HT1080 (cell line): ENCODE measurements at places on chromosomes 3 and 15. TPM values are rescaled to one million over a fixed set of nuclear protein-coding genes. Genes with fewer than 3 reads are reported as not detected.

DNA sequence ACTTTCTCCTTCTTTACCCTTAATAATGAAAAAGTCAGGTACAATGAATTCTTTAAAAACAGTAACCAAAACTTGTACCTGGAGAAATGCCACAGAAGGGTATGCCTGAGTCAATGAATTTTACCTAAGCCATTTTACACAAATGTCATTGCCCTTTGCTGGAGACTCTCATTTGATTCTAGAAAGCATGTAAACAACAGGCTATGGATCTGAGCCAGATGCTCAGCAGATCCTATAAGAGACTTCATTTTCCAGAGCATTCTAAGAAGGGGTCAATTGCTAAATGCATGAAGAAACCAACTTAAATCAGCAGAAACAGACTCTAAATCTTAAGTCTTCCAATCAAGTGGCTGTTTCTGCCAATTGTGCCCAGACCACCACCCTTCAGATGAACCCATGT is 83.8 kb upstream of the GALNT15 start:
- DNase-seq, result no peak

DNA sequence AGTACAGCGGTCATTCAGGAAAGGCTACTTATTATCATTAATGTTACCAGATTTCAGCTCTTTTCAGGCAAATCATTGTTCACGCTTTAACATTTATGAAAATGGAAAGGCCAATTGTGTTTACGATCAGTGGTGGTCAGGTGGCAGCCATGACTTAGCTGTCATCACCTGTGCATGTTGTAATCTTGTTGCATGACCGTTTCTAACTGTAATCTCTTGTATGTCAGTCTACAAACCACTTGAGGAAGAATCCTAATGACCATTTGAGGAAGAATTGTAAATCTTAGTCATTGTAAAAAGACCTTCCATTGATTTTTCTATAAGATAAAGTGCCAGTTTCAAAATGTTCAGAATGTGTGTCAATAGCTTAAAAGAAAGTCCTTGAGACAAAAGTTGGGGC is 100.4 kb downstream of the SERPINI1 start:
- no peak for DNase-seq

GRCh38 chr3:28088811-28089526 is 152.4 kb upstream of the CMC1 start:
- no peak for DNase-seq

Gene TMPRSS7
- total RNA-seq, result 0.10 TPM in 2 replicates

DNA sequence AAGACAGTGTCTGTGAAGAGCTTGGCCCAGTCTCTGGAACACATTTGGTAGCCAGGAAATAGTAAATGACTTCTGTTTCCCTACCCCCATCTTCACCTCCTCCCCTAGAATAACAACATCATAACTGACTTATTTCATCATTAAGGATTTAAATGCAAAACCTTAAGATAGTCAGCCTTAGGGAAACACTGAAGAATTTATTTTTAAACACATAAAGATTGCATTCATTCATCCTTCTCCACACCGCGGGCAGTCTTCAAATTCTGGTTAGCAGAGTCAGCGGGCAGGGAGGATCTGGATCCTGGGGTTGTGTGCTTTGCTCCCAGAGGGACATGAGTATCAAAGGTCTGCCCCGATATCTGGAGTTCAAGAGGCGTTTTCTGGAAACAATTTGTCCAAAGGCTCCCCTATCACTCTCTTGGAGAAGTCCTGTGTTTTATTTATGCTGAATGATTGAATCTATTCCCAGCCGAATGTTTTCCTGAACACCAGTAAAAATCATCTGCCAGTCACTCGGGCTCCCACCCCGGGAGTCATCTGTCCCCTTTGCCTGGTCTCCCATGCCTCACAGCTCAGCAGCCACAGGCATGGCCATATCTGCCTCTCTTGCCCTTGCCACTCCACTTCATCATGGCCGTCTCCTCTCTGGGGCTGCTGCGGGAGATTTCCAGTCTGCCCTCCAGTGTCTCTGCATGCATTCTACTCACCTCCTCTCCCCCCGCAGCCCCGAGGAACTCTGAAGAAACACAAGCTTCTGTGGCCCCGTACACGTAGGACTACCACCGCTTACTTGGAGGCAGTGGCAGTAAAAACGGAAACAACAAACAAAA is 234.7 kb upstream of the CTDSPL start:
- DNase-seq, result no peak

- no peak for DNase-seq
Measured at GRCh38 chr3:139106013-139106932, 61.6 kb upstream of the PRR23C start.

Gene DPPA2
- not detected in 2 replicates for total RNA-seq

- DNase-seq, result no peak
Measured at GRCh38 chr15:96171853-96172296, 158.6 kb upstream of the NR2F2 start.

DNA sequence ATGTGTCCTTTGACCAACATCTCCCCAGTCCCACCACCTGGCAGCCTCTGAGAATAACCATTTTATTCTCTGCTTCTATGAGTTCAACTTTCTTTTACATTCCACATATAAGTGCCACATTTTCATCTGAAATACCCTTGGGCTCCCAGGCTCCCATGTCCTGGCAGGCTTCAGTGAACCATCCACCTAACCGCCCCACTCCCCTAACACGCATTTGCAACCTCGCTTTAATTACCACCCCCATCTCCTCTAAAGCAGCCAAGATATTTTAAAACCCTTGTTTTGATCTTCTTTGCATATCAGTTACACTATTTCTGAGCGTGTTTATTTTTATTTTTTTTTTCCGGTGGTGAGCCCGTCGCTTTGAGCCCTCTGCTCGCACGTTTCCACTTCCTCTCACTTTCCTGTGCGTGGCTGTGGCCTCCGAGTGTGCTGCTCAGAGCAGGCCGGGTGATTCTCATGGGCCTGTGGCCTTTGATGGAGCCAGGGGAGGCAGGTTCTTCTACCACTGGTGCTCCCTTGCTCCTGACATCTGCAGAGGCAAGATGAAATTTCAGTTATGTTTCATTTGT is 195.4 kb upstream of the LPP start:
- no peak for DNase-seq

GRCh38 chr3:115928376-115928775 is 305.1 kb downstream of the GAP43 start:
- no peak for DNase-seq

GRCh38 chr3:123339302-123339701 is 109.6 kb downstream of the ADCY5 start:
- no peak for DNase-seq

DNA sequence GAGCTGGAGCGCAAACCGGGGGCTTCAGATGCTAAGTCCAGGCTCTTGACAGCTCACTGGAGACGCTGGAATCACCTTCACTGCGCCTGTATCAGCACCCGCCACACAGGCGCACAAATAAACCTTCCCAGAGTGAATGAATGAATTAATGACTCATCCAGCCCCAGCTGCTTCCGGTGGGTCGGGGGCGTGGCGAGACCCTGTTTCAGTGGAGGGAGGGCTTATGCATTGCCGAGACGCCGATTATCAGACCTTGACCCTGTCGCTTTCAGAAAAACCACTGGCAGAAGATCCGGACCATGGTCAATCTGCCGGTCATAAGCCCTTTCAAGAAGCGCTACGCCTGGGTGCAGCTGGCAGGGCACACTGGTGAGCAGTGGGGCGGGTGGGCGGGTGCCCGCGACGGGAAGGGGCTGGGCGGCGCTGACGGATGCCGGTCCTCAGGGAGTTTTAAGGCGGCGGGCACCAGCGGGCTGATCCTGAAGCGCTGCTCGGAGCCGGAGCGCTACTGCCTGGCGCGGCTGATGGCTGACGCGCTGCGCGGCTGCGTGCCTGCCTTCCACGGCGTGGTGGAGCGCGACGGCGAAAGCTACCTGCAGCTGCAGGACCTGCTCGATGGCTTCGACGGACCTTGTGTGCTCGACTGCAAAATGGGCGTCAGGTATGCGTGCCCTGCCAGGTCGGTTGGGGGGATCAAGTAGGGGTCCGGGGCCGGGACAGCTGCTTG is 7.7 kb downstream of the ITPKA start:
- no peak for DNase-seq

DNA sequence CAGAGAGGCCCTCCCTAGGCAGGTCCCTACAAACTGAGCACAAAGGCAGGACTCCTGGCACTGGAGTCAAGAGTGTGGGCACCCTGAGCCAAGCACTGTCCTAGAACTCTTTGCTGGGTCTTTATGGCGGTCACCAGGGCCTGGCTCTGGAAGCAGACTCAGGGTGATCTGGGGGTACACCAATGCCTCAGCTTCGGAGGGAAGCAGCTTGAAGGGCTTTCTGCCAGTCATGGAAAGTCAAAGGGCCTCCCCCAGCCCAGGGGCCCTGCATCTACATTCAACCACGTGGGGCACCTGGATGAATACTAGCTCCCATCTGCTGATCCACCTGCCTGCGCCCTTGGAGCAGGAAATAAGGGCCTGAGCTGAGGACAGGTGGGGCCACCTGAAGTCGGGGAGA is 7.4 kb downstream of the EPB42 start:
- DNase-seq, result no peak

GRCh38 chr3:113057117-113057516 is 66.3 kb downstream of the GTPBP8 start:
- DNase-seq, result no peak

Gene SOX2
- not detected in 2 replicates for total RNA-seq

GRCh38 chr3:5222283-5223005 is 34.9 kb downstream of the EDEM1 start:
- DNase-seq, result no peak

DNA sequence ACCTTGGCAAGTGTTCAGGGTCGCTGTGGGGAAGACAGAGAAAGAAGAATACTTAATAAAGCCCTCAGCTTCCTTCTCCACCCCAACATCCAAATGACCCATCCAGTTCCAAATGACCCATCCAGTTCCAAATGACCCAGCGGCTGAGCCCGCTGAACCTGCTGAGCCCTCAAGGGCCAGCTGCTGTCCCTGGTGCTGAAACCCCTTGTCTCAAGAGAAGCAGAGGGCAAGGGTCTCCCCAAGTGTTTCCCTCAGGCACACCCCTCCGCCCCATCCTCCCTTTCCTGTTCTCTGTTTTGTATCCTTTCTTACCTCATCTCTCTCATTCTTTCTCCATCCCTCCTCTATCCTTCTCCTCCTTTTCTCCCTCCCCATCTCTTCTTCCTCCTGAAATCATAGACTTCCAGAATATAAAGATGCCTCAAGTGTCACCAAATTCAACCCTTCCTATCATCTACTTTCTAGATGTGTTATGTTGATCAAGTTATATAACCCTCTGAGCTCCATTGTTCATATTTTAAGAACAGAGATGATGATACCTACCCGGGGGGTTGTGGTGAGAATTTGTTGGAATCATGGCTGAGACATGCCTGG is 29.0 kb downstream of the CCDC33 start:
- DNase-seq, result no peak

Gene ESYT3
- total RNA-seq, result 0.02 and 0.40 TPM in 2 replicates

DNA sequence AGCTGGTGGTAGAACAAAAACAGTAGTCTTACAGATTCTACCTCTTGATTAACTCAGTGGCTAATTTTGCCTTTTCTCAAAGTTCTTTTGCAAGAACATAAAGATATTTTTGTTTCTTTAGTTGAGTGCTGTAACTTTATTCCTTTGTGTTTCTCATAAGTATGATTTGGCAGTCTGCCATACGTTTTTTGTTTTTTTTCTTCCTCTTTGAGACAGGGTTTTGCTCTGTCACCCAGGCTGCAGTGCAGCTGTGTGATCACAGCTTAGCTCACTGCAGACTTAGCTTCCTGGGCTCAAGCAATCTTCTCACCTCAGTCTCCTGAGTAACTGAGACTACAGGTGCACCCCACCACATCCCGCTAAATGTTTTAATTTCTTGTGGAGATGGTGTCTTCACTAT is 22.4 kb downstream of the B3GNT5 start:
- peak; percentile 69 for DNase-seq

- DNase-seq, result no peak
Measured at GRCh38 chr15:74460298-74460697, 662 bp downstream of the UBL7 start.

DNA sequence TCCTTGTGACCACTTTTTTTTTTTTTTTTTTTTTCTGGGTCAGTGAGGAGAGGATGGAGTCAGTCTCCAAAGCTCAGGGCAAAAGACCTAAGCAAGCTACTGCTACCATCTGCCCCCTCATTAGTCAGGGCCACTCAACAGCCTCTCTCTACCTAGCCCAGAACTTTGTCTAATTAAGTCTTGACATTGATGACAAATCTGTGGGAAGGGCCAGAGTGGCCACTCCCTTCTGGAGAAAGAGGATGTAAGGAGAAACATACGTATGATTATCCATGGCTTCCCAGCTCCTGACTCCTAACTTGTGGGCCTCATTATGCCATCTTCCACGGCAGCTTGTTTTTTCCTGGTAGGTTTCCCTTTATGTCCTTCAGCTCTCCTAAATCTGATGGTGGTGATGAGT is 37.9 kb downstream of the NR1I2 start:
- DNase-seq, result no peak

DNA sequence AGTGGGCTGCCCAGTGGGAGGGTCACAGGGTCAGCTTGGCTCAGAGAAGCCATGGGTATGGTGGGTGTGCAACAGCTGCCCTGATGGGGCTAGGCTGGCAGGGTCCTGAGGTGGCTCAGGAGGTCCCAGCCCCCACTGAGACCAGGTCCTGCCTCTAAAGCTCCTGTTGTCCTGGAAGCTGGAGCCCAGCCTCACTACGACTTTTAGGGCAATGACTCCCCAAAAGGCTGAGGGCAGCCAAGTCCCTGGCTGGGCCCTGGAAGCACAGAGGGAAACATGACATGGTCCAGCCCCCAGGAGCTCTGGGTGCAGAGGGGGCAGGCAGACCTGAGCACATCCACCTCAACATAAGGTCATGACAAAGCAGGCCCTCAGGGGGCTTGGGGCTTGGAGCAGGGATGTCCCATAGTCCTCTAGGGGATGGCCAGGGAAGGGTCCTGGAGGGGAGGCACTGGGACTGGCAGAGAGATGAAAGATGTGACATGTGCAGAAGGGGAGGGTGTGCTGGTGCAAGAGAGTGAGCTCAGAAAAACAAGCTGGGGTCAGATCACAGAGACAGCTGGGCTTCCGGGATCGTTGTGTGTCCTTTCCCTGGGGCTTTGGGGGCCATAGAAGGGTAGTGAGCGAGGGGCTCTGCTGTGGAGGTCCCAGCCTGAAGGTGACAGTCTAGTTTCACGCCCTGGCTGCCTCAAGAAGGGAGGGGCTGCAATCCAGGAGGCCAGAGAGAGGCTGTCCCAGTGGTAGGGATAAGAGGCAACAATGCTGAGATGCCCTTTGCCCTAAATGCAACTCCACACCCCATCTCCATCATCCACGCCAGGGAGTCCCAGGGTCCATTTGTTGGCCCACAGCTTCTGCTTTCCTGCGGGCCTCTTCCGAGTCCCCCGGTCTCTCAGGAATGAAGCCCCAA is 639 bp upstream of the ITIH3 start:
- DNase-seq, result no peak

GRCh38 chr3:173599673-173600072 is 202.1 kb downstream of the NLGN1 start:
- no peak for DNase-seq

DNA sequence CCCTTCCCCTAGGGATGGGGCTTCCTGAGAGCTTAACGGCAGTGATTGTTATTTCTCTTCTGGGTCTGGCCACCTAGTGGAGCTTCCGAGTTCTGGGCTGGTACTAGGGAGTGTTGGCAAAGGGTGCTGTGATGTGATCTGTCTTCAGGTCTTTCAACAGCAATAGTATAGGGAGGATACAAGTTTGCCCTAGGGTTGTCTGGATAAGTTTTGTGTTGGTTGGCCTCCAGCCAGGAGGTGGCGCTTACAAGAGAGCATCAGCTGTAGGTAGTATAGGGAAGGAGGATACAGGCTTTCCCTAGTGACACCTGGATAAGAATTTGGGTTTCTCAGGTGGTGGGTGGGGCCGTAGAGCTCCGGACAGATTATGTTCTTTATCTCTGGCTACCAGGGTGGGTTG is 19.2 kb upstream of the CPOX start:
- DNase-seq, result peak; percentile 18
